Activated CD4-positive, alpha-beta T cell treated with anti-CD3 and anti-CD28 coated beads, Interleukin-2, amount 50 U/mL, for 16 hours (primary cell): ENCODE measurements at places on chromosomes 4 and X.
A peak's percentile ranks its signal among the peaks of the same experiment; 100 is the strongest.

GRCh38 chrX:140507223-140507981 is 2.5 kb upstream of the SOX3 start:
- no peak for DNase-seq

DNA sequence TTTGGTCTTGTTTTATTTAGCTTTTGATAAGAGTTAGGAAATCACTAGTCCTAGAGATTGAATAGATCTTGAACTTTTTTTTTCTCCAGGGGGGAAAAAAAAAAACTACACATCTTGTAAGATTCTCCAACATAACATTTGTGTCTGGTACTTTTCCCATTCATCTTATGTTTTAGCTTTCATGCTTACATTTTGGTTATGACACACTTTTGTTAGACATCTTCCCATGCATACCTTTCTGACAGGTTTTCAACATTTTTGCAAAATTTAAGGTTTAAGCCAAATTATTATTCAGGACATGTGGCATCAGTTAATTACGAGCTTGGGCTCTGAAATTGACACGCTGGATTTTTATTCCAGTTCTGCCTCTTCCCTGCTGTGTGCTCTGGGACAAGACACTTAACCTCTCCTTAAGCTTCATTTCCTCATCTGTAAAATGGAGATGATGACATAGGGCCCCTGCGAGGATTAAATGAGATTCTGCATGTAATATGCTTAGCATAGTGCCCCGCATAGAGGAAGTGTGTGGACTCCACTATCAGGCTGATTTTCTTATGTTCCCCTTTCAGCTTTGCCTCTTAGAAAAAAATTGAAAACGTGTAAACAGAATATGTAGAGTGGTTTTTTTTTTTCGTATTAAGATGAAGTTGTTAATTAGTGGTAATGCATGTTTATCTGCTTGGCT is 5.3 kb downstream of the KIT start:
- DNase-seq: no peak

DNA sequence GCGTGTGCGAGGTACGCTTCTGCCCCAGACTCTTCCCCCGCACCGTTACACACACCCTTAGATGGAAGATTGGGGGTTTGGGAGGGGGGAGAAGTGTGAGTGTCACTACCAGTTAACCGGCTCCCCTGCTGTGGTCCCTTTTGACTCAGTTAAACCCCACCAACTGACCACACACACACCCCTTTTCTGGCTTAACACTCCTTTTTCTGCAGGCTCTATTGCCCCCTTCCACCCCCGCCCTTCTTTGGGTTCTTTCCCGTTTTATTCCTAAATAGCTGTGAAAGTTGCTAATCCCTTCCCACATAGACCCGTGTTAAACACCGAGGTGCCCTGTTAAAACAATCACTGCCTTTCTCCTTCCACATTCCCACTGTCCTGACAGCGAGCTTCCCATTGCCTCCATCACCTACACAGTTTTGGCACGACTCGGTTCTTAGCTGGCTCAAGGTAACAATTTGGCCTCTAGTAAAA is 3.7 kb upstream of the NR3C2 start:
- no peak for DNase-seq

DNA sequence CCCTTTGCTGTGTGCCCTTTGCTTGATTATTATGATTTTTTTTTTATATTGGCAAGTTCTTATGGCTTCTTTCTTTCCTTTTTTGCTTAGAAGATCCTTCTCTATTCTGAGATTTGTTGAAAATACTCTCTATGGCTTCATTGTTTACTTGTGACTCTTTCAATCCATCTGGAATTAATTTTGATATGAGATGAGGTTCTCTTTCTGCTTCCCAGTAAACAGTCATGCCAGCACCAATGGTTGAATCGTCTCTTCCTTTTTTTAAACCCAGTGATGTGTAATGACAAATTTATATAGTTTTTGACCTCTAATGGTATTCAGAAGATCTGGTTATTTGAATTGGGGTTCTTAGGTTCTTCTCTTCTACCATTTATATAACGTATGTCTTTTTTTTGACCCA is 121.8 kb downstream of the ARHGAP10 start:
- no peak for DNase-seq

- DNase-seq: peak; percentile 92
These were observed 24.8 kb upstream of the TMSB4X start for GRCh38 chrX:12949927-12950656.

DNA sequence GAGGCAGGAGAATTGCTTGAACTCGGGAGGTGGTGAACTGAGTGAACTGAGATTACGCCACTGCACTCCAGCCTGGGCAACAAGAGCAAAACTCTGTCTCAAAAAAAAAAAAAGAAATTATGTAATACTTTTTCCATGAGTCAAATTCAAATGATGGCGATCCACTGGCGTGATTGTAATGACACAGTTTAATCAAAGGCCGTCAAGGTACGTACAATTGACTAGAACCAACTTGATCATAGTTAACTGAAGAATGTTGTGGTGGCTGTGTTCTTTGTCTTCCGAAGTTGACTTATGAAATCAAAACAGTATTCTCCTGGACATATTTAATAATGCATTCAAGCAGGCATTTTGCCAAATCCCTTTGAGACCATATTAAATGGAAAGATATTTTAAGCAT is 318.6 kb upstream of the FAT1 start:
- DNase-seq: no peak

GRCh38 chr4:154414796-154415195 is 76.8 kb downstream of the DCHS2 start:
- no peak for DNase-seq

- DNase-seq: no peak
These were observed 6.2 kb downstream of the ARFIP1 start for GRCh38 chr4:152785639-152786615.

DNA sequence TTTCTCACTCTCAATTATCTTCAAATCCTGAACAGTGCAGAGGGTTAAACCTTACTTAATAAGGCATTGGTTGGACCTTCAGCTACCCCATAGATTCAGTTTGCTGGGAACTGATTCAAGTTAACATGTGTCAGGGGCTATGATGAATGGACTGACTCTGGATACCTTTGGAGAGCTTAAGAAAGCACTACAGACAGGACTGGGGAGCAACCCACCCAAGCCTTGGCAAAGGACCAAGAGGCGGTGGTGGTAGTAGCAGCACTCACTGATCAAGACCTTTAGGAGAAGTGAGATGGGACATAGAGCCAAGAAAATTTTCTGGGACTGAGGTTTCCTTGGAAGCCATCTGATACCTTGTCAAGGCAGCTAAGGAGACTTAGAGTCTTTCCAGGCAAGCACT is 43.0 kb upstream of the TAPT1 start:
- DNase-seq: no peak

- DNase-seq: no peak
These were observed 502.6 kb upstream of the TECRL start for GRCh38 chr4:64911846-64912245.

GRCh38 chr4:174669270-174669669 is 147.0 kb upstream of the HPGD start:
- DNase-seq: no peak

DNA sequence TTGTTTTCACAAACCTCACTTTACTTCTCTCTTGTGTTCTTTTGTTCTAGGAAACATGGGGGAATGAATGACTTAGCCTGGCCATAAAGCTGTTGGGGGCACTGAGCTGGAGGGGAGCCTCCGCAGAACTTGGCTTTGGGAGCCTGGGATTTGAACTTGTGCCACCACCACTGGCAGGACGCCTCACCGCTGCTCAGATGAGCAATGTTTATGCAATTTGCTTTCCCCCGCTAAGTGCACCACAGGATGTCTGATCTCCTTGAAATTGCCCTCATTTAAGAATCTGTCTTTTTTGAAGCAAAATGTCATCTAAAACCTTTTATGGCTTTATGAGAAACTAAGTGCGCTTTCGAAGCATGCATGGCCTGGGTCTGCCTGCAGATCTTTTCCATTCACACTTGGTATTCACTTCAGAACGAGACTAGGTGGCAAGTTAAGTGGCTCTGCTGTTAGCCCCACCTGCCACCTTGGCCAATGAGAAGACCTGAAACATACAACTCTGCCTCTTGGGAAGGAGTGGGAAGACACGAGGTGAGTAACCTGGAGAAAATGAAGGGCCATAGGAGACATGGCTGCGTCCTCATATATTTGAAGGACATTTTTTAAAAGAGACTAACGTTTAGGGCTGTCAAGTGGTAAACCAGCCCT is 119.3 kb downstream of the LDB2 start:
- DNase-seq: no peak

DNA sequence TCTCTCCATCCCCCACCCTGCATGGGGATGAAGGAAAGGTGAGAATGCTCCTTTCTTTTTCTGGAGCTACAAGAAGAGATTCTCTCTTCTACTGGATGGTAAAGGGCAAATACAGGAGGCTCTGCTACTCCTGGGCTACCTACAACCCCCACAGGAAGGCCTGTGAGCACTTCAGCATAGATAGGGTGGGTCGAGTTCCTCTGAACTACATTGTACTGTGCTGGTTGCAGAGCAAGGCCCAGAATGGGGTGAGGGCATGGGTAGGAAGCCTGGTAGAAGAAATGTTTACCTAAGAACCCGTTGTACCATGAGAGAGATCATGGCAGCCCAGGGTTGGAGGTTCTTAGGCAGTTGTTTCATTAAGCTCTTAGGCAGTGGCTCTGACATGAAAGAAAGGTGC is 510.4 kb downstream of the MID1IP1 start:
- no peak for DNase-seq

DNA sequence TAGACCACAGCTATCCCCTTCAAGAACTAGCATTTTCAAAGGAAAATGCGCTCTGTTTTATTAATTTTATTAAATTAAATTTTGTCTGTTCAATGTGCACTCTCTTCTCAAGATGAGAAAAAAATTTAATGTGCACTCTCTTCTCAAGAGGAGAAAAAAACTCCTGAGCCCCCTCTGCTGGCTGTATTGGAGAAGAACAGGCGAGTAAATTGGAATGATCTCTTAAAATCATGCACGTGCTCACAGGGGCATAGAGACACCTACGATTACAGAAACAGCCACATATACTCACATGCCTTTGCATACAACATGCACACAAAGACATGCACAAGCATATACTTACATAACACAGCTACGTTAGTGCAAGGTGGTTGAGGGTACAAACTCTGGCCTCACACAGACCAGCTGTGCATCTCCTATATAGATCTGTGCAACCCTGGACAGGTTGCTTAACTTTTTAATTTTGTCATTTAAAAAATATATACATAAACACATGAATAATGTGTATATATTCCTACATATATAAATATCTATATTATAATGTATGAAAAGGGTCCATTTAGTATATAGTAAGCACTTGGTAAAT is 176.2 kb upstream of the CXorf66 start:
- DNase-seq: peak; percentile 49

DNA sequence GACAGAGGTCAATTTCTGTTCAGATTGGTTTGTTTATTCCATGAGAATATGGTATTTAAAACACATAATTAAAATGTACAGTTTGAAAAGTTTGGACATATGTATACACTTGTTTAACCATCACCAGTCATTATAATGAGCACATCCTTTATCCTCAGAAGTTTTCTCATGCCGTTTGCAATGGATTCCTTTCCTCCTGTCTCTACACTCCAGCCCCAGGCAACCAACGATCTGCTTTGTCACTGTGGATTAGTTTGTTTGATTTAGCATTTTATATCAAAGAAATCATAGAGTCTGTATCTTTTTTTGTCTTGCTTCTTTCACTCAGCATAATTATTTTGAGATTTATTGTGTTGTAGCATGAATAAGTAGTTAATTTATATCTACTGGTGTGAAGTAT is 243.0 kb upstream of the TRAM1L1 start:
- no peak for DNase-seq

DNA sequence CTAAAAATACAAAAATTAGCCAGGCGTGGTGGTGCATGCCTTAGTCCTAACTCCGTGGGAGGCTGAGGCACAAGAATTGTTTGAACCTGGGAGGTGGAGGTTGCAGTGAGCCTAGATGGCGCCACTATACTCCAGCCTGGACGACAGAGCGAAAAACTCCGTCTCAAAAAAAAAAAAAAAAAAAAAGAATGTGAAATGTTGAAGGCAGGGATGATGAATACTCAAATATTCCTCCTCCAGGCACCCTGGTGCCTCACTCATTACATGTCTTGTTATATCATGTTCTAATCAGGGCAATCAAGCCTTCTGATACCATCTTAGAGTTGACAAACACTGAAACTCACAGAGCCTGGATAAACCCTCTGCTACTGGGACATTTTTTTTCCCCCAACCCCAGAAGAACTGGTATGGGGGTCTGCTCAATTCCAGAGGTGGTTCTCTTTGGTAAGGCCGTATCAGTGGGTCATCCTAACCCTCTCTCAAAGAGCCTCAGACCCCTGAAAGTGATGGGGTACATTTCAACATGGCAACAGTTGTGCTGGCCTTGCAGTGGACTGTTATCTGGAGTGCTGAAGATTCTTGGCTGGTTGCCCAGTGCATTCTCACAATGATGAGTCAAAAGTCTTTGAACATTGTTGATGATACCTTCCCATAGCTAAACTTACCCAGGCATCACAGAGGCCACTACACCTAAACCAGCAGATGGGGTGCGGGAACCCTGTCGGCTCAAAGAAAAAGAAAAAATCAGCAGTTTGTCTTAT is 2.4 kb upstream of the SH3KBP1 start:
- DNase-seq: peak; percentile 53

- DNase-seq: no peak
These were observed 317 bp downstream of the CMC4 start for GRCh38 chrX:155070663-155070974.

- no peak for DNase-seq
These were observed 130.0 kb downstream of the CPZ start for GRCh38 chr4:8722556-8722955.

DNA sequence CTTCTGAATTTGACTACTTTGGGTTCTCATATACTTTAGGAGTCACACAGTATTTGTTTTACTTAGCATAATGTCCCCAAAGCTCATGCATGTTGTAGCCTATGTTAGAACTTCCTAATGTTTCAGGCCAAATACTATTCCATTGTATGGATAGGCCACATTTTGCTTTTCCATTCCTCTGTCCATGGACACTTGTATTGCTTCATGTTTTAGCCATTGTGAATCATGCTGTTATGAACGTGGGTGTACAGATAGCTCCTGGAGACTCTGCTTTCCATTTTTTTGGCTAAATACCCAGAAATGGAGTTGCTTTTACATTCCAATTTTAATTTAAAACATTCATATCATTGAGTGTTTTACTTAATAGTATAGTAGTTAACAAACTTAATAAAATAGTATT is 54.5 kb downstream of the HTT start:
- no peak for DNase-seq

- no peak for DNase-seq
These were observed 116.3 kb upstream of the SFRP2 start for GRCh38 chr4:153905231-153905630.

GRCh38 chr4:39278476-39278875 is 87.7 kb downstream of the RFC1 start:
- DNase-seq: no peak

DNA sequence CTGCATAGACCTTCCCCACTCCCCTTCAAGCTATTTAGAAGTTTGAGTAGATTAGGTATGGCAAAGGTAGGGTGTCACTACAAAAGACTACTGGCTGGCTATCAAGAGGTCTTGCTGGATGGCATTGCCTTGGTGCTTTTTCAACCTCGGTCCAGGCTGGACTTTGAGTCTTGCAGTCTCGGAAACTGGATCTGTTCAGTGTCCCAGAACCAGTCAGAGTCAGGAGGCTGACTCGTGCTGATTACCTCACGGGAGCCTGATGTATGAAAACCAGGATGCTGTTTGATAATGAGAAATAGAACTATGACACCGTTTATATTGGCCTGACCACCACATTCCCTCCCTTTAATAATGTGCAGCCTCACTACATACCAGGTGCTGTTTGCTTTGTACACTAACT is 2.7 kb upstream of the PHKA1 start:
- DNase-seq: no peak

GRCh38 chr4:178693816-178694215 is 1251.6 kb upstream of the AGA start:
- no peak for DNase-seq

- no peak for DNase-seq
These were observed 399.0 kb downstream of the PABPC4L start for GRCh38 chr4:133802359-133803140.
